ENCODE measurements at places on chromosomes 2 and 18.

- DNase-seq, result no peak
These were observed 595.4 kb downstream of the NYAP2 start for GRCh38 chr2:225994748-225995405.

DNA sequence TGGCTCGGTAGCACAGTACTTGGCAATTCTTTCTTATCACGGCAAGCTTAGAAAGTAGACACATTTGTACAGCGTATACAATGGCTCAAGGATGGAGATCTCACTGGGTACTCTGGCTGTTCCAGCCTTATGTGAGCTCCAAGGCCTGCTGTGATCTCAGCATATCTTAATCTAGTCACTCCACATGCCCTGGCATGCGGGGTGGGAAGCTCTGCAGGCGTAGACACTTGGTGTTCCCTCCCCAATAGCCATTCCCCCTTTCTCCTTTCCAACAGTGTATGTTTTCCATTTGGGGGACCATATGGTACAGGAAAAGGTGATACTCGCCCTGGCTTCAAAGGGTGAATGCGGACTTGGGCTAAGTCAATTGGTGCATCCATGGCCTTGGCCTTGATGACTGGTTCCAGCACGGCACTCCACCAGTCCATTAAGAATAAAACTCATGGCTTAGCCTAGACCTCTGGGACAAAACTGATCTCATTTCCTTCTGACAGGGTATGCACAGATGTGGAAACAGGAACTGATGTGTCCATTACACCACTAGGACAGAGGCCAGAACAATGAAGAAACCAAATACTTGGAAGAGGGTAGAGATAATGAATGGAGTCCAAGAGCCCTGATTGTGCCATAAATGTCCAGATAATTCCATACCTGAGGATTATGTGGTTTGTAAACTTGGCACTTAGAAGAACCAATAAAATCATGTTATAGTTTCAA lies 28.4 kb downstream of the TGIF1 start:
- no peak for DNase-seq

DNA sequence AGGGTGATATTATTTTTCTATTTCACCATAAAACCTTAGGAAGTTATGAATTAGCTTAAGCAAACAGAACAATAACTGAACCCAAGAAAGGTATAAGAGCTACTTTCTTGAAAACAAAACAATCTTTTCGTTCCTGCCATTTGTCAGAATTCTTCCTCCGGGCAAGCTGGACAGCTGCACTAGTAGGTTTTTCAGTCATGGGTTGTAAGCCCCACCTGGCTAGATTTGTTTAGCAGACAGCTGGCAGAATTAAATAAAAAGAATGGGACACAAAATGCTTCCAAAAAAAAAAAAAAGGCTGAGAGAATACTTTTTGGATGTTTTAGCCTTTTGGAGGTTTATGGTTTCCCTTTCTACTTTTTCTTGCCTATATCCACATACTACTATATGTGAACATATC lies 694.1 kb downstream of the ARHGAP15 start:
- no peak for DNase-seq

- no peak for DNase-seq
These were observed 51.0 kb downstream of the TTC27 start for GRCh38 chr2:32678825-32679224.

All from skin of body (tissue), 3 donors.